ENCODE measurements at places on chromosomes 12 and 14.

- DNase-seq = no peak
Measured at GRCh38 chr12:23493672-23494071, 455.8 kb downstream of the SOX5 start.

DNA sequence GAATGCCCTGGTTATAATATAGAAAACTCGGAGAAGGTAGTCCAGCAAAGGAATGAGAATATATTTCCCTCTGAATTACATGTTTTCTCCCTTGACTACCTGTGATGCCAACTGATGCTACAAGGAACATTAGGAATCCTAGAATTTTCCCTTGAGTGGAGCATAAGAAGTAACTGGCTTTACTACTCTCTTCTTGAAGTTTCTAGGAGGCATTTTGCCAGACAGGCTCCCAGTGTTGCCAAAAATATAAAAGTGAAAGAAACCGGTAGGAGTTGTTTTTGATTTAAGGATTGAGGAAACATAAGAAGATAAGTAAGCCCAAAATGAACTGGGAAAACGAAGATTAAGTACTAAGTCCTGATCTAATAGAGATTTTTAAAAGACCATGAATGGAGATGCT lies 693.4 kb downstream of the NOVA1 start:
- DNase-seq = no peak

DNA sequence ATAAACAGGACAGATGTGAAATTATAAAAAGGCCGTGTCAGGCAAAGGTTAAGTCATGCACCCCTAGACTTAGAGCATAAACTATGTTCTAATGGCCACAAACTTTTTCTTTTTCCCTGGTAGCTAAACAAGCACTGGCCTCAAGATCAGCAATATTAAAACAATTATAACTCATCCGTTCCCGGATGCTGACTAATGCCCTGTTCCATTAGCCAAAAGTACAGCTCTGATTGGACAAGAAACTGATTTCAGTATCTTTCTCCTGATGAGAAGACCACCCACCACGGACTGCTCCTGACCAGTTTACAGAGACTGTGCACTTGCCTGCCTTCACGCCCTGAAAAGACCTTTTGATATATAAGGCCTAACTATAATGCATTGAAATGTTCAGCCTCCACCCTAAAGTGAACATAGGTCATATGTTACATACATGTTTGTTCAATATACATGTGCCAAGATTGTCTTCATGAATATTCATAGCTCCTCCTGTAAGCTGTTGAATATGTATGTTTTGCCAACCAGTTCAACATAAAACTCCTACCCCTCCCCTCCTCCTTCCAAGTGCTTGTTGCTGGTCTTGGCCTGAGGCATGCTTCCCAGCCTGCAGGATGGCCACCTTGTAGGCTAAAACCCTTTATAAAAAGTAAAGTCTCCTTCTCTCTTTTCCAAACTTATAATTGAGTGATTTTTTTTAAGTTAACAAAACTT lies 162.0 kb downstream of the IPO8 start:
- DNase-seq = no peak

DNA sequence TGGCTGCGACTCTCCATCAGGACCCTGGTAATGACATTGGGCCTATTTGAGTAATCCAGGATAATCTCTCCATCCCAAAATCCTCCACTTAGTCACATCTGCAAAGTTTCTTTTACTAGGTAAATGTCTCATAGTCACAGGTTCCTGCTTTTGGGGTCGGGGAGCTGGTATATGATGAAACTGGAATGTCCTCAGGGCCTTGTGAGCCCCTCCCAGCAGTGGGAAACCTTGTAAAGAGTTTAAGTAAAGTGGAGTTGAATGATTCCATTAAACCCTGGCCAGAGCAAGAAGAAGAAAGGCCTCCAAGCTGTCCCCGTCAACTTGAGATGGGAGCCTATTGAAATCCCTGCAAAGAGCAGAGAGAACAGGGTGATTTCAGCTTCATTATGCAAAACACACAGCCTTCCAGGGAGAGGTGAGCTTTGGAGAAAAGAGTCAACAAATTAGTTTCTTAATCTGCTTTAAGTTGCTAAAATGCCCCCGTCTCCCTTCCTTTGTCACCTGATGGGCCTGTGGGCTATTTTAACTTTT lies 12.6 kb downstream of the WSCD2 start:
- DNase-seq = no peak

- DNase-seq = no peak
Measured at GRCh38 chr12:76670776-76671175, 93.1 kb upstream of the ZDHHC17 start.

DNA sequence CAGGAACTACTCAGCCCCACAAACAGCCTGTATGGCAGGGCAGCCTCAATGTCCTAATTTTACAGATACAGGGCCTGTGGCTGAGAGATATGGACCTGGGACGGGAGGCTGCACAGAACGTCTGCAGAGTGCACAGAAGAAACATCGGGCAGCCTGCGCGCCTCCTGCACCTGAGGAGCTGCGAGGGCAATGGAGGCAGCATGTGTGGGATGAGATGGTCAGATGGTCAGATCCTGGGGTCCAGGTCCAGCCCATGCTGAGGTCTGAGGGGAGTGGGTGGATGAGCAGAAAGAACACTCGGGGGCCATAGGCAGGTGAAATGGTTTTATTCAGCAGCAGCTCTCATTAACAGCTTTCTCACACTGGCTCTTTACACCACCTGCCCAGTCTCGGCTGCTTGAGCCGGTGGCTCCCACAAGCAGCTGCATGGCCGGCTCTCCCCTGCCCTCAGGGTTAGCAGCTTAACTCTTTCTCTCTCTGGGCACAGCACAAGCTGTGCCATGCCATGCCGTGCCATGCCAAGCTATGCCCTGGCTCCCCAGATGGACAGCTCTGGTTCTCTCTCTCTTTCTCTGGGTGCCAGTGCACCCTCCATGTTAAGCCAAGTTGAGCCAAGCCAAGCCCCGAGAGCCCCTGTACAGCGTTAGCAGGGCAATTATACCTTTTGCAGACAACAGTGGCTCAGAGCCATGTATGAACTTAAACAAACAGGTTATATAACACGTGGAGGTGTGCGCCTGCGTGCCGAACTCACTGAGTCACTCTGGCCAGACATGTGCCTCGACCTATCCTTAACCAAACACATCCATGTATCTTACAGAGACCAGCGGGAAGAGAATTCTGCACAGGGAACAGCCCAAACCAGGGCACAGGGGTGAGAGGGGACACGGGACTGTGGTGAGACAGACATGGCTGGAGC lies 47.6 kb downstream of the RIMBP2 start:
- no peak for DNase-seq
